ENCODE measurements at places on chromosomes 7 and 10. TPM values are rescaled to one million over a fixed set of nuclear protein-coding genes. Genes with fewer than 3 reads are reported as not detected.

- DNase-seq = no peak
These were observed 62.4 kb downstream of the ARHGAP12 start for GRCh38 chr10:31866118-31866670.

DNA sequence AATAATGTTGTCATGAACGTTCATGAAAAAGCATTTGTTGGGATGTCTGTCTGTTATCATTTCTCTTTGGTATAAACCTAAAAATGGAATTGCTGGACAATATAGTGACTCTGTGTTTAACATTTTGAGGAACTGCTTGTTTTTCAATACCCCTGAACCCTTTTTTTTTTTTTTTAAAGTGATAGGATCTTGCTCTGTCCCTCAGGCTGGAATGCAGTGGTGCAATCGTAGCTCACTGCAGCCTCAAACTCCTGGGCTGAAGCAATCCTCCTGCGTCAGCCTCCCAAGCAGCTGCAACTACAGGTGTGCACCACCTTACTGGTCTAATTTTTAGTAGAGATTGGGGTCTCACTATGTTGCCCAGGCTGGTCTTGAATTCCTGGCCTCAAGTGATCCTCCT, 15.1 kb upstream of the LMTK2 start:
- no peak for DNase-seq

The CACNB2 gene
- under 0.01 TPM for total RNA-seq

GRCh38 chr7:44561962-44562621, 11.6 kb downstream of the DDX56 start:
- no peak for DNase-seq

DNA sequence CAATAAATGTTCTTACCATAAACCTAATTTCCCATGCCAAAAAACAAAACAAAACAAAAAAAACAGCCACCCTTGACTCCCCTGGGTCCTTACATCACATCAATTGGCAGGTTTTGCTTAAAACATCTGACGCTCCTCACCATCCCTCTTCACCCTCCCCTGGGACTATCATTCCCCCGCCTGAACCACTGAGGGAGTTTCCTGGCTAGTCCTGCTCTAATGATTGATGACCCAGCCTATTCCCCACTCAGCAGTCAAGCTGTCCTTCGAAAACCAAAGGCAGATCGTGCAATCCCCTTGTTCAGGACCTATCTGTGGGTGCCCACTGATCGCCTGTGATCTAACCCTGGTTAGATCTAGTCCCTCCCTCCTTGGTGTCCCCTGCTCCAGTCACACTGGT, 11.2 kb upstream of the FRMPD2 start:
- no peak for DNase-seq

GRCh38 chr7:93707249-93707648, 132.7 kb upstream of the CALCR start:
- no peak for DNase-seq

DNA sequence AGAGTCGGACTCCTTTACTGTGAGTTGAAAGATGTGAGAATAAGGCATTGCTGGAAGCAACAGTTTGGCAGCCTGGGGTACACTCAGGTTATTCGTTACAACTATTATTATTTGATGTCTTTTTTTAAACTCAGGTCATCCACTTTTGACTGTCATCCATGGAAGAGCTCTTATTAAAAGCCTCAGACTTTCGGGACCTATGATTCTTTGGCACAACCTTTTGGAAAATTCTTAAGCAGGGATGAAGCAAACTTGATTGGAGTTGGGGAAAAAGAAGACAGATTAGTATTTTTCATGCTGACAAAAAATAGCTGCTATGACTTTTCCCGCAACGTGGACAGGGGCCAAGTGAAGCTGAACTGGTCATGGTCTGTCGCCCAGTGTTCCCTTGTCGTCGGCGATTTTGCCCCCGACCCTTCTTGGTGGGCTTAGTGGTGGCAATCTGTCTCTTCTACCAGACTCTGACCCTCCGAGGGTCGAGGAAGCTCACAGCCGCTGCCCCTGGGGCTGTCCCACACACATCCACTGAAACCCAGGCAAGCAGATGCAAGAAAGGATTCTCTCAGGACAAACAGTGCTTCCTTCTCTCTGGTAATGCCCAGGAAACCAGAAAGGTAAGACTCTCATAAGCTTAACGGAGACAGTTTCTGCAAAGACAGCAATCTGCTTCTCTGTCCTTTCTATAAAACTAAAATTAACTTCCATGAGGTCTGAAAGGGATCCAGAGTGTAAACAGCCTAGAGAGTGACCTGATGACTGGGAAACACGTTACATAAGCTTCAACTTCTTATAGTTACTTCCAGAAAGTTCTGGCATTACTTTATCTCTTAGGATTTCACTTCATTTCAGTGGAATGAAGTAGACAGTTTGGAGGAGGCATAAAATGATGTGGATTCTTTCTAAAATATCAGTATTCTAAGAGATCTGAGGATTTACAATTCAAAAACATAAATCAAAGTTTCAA, 1.0 kb downstream of the CPED1 start:
- peak; percentile 58 for DNase-seq

DNA sequence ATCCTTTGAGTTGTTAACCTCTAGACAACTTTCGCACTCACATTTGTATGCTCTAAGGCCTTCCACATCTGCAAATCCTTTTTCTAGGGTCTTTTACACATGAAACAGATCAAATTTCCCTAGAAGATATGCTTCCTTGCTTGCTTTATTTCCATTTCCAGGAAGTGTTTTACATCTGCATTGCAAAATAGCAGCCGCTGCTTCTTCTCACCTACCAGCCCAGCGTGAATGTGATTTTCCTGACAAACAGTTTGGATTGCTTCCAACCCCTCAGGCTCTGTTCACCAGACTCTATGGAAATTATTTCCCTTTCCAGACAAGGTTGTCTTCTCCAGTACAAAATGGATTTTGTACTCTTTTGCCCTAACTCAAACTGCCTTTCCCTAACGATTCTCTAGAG, 50.9 kb upstream of the PAPSS2 start:
- DNase-seq = no peak

- DNase-seq = no peak
These were observed 49.5 kb downstream of the CHN2 start for GRCh38 chr7:29243910-29244655.

The GRM3 gene
- total RNA-seq = not detected

The SPACDR gene
- total RNA-seq = 0.36 TPM

The HOXA6 gene
- 5.0 TPM for total RNA-seq

GRCh38 chr10:89392974-89393373, 551 bp downstream of the IFIT1 start:
- peak; percentile 35 for DNase-seq

The CFAP46 gene
- total RNA-seq = 0.29 TPM

DNA sequence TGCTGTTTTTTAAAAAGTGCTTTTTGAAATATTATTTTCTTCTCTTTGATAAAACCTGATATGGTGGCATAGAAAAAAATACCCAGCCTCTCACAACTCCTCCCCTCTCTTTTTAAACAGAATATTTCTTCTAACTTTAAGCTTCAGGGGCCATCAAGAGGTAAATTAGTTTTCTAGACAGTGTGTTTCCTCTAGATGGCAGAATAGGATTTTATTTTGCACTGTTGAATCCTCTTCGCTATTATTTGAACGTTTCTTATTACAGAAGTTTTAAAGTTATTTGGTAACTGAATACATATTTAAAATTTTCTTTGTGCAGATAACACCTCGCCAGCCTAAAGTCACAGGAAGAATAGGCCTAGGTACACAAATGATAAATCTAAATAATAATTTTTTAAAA, 30.3 kb downstream of the ARL5B start:
- peak; percentile 53 for DNase-seq

DNA sequence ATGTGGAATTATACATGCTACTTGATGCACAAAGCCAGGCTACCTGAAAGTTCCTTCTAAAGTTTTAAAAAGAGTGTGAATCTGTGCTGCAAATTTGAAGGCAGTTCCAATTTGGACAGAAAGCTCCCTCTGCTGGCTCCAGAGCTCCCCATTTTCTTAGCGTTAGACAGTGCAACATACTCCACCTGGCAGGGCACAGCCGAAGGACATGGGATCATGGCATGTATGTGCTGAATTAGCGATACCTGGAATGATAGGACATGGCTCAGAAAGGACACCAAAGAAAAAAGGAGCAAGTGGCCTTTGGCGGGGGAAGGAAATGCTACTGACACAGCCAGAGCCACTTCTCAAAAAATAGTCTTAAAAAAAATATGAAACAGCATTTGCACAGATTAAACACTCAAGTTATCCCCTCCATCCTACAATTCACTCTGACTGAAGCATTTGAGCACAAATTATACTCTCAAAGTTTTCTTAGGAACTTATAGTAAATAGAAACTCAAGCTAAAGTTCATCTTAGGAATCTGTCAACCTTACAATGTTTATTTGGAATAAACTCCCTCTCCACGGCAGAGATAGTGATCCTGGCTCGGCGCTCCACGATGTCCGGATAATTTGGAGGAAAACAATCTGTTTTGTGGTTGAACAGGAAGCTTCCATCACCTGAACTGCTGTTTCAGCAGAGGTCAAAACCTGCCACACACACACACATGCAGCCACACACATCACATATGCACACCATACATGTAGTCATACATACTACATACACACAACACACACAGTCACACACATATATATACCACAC, 80.0 kb downstream of the C7orf25 start:
- no peak for DNase-seq

DNA sequence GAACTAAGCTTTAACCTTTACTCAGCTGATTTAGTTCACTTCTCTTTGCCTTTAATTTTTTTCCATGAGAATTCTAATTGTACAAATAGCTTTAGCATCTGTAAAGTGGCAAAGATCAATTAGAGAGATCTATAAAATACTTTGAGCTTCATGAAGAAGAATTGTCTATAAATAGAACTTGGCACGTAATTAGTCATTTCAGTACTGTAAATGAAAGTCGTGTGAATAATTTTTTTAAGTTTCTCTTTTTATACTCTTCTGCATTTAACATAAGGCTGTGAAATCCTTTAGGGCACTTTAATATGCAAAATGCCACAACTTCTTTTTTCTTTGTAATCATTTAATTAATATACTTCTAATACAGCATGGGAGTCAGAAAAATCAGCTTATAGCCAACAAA, 177.8 kb downstream of the CSTF2T start:
- DNase-seq = no peak

The CYP3A7 gene
- total RNA-seq = not detected

The C10orf62 gene
- total RNA-seq = 0.36 TPM

The BLOC1S2 gene
- 51.3 TPM for total RNA-seq

GRCh38 chr7:55194522-55194921, 170.6 kb upstream of the LANCL2 start:
- no peak for DNase-seq

DNA sequence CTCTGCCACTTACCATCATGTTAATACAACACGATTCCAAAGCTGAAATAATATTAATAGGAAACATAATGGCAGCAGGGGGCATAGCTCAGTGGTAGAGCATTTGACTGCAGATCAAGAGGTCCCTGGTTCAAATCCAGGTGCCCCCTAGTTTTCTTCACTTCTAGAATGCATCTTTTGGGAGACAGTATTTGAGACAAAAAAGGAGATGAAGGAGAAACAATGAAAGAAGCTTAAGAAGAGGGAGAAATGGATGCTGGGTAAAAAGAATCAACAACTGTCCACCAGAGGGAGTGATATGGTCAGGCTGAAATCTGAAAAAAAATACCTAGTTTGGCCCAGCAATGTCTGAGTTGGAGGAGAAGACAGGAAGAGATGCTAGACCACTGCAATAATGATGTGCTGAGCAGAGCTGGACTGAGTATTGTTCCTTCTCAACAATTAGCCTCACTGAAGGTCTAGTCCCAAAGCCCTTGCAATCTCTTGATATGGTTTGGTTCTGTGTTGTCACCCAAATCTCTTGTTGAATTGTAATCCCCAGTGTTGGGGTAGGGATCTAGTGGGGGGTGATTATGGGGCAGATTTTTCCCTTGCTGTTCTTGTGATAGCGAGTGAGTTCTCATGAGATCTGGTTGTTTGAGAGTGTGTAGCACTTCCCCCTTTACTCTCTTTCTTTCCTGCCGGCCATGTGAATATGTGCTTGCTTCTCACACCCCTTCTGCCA, 48.3 kb downstream of the ZNF783 start:
- DNase-seq = peak; percentile 83

GRCh38 chr7:12814828-12815227, 127.4 kb downstream of the ARL4A start:
- DNase-seq = no peak

DNA sequence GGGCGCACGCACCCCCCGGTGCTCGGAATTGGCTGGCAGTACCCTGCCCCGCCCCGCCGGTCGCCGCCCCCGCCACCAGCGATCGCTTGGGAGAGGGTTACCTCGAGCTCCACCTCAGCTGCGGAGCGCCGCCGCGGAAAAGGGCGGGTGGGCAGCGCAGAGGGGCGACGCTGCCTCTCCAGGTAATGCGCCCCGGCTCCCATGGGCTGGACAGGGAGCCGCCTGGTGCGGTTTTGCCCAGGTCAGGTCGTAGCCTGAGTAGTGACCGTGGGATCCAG, 1.3 kb downstream of the PFKFB3 start:
- peak; percentile 93 for DNase-seq

The UBTD1 gene
- 32.7 TPM for total RNA-seq

DNA sequence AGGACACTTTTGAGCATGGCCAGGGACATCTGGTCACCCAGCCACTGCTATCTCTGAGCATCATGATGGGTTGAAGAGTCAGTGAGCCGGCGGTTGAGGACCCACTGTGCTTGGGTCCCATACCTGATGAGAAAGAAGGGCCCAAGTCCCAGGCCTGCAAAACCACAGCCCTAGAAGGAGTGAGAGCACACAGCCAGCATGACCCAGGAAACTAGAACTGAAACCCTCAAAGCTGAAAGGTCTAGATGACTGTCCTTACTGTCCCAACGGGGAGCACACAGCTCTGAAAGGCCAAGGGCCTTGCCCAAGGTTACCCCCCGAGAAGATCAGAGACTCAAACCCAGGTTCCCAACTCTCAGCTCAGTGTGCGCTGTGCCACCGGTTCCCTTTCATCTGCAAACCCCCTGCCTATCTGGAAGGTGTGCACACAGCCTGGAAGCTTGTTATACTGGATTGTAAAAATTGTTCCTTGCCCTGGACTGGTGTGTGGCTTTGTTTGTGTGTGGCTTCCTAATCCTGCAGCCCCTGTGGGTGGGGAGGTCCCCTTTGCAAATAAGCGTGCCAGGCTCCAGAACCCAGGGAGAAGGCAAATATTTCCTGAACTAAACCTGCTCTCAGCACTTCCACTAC, 22.6 kb upstream of the PSAP start:
- DNase-seq = no peak

GRCh38 chr10:73601486-73601921, 10.4 kb upstream of the USP54 start:
- no peak for DNase-seq

GRCh38 chr7:80027611-80028173, 106.9 kb upstream of the GNAI1 start:
- no peak for DNase-seq

GRCh38 chr10:121351540-121351939, 246.7 kb downstream of the FGFR2 start:
- no peak for DNase-seq

The GIMAP4 gene
- not detected for total RNA-seq

Measured in osteoblast (primary cell).